ENCODE measurements at places on chromosomes 4 and X. TPM values are rescaled to one million over a fixed set of nuclear protein-coding genes. Genes with fewer than 3 reads are reported as not detected.

DNA sequence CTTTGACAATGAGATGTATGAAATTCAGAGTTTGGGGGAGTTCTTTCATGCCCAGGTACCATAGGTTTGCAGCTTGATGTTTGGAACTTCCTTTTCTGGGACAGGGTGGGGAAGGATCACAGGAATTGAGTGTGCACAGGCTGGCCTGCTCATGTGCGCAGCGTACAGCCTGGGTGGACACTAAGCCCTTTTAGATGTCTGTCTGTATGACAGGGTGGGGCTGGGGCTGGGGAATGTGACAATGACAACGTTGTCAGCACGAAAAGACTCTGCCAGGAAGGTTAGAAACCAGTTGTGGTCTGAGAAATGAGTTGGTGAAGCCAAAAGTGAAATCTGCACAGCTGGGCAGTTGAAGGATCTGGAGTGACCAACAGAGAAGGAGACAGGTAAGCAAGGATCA lies 47.4 kb downstream of the WWC2 start:
- DNase-seq, result no peak

Gene AFAP1
- 8.0 TPM for total RNA-seq

Gene TCEANC
- total RNA-seq, result 6.4 TPM

Gene CDK16
- total RNA-seq, result 139 TPM

Gene FAM47E
- total RNA-seq, result 2.4 TPM

DNA sequence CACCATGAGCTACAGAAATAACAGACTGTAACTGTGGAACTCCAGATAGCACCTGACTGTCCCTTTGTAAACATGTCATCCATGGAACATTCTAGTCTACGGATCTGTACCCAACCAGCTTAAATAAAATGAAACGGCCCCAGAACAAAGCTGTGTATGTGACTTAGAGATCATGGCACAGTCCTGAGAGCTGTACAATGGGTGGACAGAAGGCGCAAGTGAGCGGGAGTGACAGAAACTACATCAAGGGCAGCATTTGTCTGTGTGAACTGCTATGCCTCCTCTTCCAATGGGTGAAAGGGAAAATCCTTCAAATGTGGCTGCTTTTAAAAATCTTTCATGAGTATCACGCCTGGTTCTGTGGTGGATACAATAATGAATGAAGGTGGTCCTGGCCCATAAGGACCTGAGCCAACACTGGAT lies 72.5 kb downstream of the FAT1 start:
- DNase-seq, result no peak

Gene PDLIM3
- total RNA-seq, result 281 TPM
